NCI-H1417 treated with DMSO at 0.1 percent for 48 hours (cell line): ENCODE measurements at places on chromosomes 5 and 9.

DNA sequence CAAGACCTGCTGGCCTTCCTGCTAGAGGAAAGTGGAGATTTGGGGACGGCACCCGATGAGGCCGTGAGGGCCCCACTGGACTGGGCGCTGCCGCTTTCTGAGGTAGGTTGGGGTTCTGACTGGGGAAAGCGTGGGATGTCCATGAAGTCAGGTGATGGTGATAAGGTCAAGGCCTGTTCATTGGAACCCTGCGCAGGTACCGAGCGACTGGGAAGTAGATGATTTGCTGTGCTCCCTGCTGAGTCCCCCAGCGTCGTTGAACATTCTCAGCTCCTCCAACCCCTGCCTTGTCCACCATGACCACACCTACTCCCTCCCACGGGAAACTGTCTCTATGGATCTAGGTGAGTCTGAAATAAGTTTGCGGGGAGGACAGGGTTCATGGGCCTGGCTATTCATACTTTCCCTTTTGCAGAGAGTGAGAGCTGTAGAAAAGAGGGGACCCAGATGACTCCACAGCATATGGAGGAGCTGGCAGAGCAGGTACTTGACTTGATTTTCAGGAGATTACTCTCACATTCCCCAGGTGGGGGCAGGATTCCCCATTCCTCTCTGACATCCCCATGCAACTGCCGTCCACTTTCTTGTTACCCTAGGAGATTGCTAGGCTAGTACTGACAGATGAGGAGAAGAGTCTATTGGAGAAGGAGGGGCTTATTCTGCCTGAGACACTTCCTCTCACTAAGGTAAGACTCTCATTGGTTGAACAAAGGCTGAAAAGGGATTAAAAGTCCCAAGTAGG lies 505 bp downstream of the CREB3 start:
- no peak for DNase-seq

DNA sequence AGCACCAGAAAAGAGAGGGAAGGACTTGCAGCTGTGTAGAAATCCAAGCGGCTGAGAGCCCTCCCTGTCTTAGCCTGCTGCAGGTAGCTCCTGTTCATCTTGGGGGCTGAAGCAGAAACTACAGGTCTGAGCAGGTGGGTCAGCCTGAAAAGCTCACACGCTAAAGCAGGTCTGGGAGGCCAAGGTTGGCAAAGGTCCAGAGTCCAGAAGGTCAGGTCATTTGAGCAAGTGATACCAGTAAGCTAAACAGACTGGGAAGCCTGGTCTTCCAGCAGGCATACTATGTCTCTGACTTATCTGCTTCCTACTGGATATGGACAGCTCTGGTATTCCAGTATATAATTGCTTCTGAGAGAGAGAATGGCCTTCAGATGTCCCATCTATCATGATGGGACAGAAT lies 26.2 kb downstream of the PTCD2 start:
- no peak for DNase-seq

DNA sequence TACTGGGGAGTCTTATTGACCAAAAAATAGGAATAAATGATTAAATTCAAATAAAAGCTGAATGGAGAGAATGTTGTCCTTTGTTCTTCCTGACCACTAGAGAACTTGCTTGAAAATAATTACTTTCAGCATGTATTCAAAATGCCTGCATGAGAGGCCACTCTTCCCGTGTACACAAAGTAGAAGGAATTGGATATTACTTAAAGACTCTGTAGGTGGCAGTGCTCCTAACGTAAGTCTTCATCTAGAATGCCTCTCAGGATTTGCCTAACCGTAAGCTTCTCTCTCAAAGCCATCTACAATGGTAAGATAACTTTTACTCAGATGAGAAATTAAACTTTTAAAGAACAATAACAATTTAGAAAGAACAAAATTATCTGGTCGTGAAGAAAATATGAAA lies 620.0 kb upstream of the CCNG1 start:
- DNase-seq = no peak

- no peak for DNase-seq
Observed at GRCh38 chr5:39267186-39267585, 47.8 kb upstream of the FYB1 start.

DNA sequence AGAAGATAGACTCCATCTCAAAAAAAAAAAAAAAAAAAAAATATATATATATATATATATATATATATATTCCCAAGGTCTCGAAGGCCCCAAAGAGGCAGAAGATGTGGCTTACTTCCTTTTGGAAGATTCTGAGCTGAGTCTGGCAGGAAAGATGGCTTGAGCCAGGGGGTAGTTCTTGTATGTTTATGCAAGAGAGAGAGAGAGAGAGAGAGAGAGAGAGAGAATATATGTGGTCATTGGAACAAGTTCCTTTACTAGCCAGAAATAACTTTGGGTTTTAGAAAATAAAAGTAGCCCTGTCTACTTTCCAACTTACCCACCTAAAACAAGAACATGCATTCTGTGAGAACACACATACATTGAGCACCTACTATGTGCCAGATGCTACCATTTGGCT lies 17.6 kb downstream of the NCS1 start:
- DNase-seq = no peak

DNA sequence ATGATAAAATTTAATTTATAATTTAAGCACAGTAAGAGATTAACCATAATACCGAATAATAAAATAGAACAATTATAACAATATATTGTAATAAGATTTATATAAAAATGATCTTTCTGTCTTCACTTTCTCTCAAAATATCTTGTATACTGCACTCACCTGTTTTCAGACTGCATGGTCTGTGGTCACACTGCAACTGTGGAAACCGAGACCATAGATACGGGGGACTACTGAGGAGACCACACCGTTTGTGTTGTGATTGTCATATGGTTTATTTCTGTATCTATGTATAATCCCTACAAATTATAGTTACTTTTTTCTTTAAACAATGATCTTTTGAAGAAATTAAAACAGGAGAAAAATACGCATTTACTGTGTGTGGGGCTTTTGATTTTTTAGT lies 78.8 kb upstream of the TNFAIP8 start:
- no peak for DNase-seq

- no peak for DNase-seq
Observed at GRCh38 chr9:127474592-127474991, 23.3 kb downstream of the LRSAM1 start.

DNA sequence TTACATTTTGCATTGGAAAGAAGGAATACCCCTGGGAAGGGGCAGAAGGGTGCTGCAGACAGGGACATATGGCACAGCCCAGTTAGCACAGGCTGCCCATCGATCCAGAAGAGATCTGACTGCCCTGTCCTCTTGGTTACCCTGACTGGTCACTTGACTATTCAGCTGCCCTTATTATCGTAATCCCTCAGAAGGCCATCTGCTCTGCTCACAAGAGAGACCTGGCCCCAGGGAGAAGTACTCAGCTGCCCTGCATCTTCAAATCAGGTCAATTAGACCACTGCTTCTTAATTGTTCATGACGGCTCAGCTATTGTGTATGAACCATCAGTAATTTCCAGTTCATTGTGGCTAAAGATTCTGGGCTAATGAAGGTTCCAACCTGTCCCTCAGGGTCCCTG lies 345.0 kb downstream of the TLE1 start:
- DNase-seq = no peak

- DNase-seq = no peak
Observed at GRCh38 chr9:104798209-104798995, 34.5 kb downstream of the NIPSNAP3B start.

GRCh38 chr5:157558041-157558595 lies 17.5 kb downstream of the ADAM19 start:
- no peak for DNase-seq

DNA sequence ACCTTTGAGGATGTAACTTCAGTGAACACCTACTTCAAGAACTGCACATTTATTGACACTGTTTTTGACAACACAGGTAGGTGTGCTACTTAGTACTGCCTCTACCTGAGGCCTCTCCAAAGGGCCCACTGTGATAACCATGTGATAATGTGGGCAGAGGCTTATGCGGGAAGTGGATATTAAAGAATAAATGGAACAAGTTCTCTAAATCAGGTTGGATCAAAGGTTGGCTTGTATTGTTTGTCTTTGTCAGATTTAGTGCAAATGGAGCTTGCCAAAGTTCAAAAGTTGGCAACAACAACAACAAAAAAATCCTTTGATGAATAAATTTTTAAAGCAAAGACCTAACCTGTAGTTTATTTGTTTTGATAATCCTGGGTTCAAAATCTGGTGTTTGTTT lies 104.2 kb upstream of the IQGAP2 start:
- DNase-seq = no peak

- no peak for DNase-seq
Observed at GRCh38 chr5:93189707-93190120, 391.3 kb downstream of the NR2F1-AS1 start.

GRCh38 chr5:106862450-106863193 lies 808.1 kb downstream of the EFNA5 start:
- no peak for DNase-seq

GRCh38 chr9:1219284-1219683 lies 169.1 kb downstream of the DMRT2 start:
- DNase-seq = no peak

DNA sequence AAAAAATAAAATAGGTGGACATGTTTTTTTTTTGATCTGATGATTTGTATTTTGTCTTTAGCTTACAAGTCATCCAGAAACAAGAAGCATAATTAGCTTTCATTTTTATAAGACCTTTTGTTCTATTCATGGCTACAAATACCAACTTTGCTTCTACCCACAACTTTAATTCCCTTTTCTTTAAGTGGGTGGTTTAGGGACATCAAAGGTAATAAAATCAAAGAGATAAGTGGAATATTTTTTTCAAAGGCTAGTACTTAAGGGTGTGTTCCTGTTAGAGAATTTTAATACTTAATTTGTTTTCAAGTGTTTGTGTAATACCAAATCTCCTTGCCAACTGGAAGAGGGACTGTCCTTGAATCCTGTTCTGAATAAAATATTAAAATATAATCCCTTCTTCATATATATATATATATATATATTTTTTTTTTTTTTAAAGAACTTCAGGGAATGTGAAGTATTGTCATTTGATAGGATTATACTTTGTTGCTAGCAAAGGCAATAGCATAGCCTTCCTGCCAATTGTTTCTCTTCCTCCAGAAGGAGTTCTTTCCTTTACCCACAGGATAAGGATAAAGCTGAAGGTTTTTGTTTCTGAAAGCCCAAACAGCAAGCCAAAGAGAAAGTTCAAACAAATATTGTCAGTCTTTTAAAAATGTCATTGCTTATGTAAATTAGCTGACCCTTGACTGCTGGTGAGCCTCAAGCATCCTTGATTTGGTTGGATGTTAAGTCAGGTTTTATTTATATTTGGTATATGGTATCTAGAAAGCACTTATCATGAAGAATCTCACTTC lies 108.9 kb downstream of the PAM start:
- no peak for DNase-seq

DNA sequence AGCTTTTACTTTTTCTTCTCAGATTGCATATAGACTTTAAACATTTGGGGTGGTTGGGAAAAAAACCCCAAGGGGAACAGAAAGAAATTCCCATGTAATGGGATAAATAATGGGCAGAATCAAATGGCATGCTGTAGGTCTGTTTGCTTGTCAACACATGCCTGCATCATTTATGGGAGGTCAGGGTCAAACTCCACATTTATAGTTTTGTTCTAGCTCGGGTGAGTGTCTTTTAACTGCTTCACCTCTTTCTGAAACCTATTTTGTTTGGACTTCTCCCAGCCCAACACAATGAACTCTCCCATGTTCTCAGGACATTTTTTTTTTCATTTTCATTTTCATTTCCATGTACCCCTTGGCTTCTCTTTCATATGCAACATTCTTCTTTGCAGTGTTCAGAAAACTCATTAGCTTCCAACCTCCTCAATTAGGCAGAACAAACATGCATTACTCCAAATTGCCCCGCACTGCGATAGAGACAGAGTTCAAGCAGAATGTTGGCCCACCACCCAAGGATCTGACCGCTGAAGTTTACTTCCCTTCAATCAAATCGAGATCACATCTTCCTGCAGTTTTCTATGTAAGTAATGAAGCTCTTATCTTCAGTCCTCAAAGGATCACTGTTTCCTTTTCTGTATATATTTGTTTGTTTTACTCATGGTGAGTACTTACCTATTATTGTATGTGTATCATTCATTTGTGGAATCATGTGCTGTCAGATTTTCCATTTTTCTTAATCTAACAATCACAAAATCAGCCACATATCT lies 354.6 kb downstream of the ZSWIM6 start:
- no peak for DNase-seq

GRCh38 chr9:105712773-105713172 lies 18.4 kb downstream of the TMEM38B start:
- no peak for DNase-seq

DNA sequence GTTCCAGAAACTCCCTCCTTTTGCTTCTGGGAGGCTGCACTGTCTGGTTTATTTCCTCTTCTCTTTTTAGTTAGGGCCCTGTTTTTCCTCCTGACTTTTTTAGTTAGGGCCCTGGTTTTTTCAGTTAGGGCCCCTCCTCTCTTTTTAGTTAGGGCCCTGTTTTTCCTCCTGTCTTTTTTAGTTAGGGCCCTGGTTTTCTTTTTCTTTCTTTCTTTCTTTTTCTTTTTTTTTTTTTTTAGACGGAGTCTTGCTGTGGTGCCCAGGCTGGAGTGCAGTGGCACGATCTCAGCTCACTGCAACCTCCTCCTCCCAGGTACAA lies 15.1 kb downstream of the GSN start:
- no peak for DNase-seq

DNA sequence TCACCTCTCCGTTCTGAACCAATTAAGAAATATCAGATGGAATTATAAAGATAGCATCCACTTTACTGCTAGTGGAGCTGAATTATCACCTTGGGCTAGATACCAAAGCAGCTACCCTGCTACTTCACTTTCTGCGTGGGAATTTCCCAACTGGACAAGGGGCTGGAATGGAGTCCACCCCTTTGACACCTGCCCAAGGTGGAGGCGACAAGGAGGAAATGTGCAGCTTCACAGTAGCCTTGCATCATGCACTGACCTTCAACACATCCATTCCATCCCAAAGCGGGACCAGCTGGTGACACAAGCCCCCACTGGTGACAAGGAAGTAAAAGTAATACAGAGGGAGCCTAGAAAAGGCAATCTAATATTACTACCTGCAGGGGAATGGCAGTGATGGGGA lies 30.7 kb downstream of the CTNND2 start:
- DNase-seq = no peak

- DNase-seq = no peak
Observed at GRCh38 chr5:74173241-74173640, 467.3 kb downstream of the ENC1 start.

DNA sequence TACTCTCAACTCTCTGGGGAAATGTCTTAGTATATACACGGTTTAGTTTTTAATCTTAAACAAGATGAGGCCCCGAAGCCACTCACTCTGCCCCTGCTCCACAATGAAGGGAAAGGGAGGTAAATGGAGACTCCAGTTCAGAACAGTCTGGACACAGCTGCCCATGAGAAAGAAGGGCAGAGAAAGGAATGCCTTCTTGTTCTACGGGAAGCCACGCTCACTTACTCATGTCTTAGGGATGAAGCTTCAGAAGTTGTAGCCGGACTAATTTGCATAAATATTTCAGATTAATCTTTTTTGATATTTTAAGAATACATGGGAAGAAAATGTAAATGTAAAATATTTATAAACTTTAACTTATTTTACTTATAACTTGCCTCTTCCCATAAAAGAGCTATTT lies 94.0 kb downstream of the COL23A1 start:
- no peak for DNase-seq

- no peak for DNase-seq
Observed at GRCh38 chr5:10607023-10607665, 43.3 kb downstream of the ANKRD33B start.
